ENCODE measurements at places on chromosomes 4 and X. TPM values are rescaled to one million over a fixed set of nuclear protein-coding genes. Genes with fewer than 3 reads are reported as not detected.

PABPC4L gene
- total RNA-seq: 0.77 TPM

CSTF2 gene
- total RNA-seq: 11.4 TPM

PPP2R2C gene
- under 0.01 TPM for total RNA-seq

FAM199X gene
- 17.2 TPM for total RNA-seq

IBSP gene
- total RNA-seq: not detected

SFRP2 gene
- 1.8 TPM for total RNA-seq

MAGEB1 gene
- not detected for total RNA-seq

SPANXB1 gene
- not detected for total RNA-seq

CT55 gene
- total RNA-seq: not detected

TECRL gene
- not detected for total RNA-seq

UGT2B17 gene
- not detected for total RNA-seq

TBC1D8B gene
- total RNA-seq: 5.4 TPM
